ENCODE measurements at places on chromosomes 4 and X.

- DNase-seq, result no peak
Measured at GRCh38 chr4:94378047-94378446, 35.4 kb upstream of the HPGDS start.

GRCh38 chr4:183295711-183296110 is 24.4 kb downstream of the CLDN22 start:
- no peak for DNase-seq

- no peak for DNase-seq
Measured at GRCh38 chrX:43706786-43707370, 50.8 kb downstream of the MAOA start.

- no peak for DNase-seq
Measured at GRCh38 chrX:13381514-13381913, 61.7 kb upstream of the ATXN3L start.

GRCh38 chr4:47238667-47239066 is 207.3 kb downstream of the GABRB1 start:
- DNase-seq, result no peak

DNA sequence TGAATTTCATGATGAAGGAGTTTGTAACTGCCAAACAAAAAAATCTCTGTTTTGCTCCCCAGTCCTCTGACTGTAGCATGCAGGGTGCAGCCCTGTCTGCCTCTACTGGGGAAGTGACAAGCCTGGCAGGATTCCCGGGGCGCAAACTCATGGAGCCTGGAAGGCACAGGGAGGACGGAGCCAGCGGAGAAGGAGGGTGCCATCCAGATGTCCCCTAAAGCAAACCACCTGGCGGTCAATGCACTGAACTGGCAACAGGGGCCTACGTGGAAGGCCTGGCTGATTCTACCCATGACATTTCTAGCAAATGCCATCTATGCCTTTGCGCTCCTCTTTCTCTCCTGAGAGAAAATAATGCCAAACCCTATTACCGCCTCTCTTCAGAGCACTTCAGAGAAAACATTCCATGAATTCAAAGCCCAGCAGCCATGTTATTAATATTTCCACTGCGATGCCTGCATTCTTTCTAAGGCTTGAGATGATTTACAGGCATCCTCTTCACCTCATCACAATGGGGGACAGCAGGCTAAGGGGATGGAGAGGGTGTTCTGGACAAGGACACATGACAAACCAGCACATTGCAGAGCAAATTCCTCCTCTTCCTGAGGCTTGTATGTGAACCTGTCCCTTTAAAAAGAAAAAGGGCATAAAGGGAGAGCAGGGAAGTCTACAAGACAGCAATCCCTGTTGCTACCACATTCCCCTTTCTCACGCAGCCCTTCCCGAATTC is 329.3 kb upstream of the NOCT start:
- no peak for DNase-seq

DNA sequence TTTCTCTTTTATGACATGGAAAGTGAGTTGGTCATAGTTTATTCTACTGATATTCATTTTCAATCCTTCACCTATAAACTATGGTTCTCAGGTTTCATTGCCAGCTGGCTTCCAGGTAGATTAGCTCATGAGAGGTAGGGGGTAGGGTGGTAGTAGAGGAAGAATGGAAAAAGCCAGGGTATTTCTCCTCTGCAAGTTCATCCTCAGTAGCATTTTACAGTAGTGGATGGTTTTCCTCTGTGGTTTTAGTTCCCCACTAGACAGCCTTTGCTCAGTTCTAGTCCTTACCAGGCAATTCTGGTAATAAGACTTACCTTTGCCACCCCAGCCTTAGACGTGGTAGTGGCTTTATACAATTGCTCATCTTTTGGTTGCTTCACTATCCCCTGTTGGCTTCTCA is 8.9 kb upstream of the NAA11 start:
- DNase-seq, result no peak

DNA sequence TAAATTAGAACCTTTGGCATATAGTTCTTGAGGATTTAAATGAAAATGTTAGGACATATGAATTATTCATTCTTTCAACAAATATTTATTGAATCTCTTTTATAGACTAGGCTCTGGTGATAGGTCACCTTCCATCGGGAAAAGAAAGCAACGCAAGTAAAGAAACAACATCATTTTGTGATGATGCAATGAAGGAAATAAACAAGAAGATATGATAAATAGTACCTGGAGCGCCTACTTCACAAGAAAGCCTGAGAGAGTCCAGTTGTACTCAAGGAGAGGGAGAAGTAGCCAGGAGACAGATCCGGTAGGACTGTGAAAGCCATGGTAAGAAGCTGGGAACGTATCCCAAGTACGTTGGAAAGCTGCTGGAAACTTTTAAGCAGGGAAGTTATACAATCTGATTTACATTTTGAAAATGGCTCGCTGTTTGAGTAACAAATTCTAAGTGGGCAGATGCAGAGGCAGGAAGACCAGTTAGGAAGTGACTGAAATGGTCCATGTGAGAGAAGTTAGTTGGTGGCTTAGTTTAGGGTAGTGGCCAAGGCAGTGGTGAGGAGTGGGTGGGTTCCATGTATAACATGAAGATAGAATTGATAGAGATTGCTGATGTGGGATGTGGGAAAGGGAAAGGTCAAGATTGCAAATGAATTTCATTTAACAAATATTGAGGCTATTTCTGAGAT is 17.7 kb upstream of the CPE start:
- no peak for DNase-seq

GRCh38 chrX:100802843-100803242 is 17.3 kb upstream of the CSTF2 start:
- DNase-seq, result no peak

GRCh38 chr4:104129243-104129642 is 365.5 kb downstream of the CXXC4 start:
- DNase-seq, result no peak

DNA sequence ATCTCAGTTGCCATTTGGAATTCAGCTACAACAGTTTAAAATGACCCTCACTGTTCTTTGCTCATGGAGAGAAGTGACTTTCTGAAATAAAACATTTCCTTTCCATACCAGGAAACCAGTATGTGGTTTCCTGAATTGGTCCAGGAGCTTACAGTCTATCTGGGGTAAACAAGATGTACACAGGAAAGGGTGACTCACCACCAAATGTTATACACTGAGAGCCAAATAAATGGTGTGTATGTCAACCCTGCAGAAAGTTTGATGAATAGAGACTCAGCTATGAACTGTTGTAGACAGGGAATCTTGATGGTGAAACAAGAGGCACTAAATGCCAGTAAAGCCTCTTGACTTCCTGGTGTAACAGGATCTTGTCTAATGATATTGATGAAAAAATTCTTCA is 100.4 kb downstream of the HS6ST2 start:
- DNase-seq, result no peak

GRCh38 chr4:72471816-72472215 is 97.2 kb downstream of the ADAMTS3 start:
- no peak for DNase-seq

GRCh38 chr4:82733636-82734035 is 65.0 kb downstream of the SCD5 start:
- DNase-seq, result no peak

DNA sequence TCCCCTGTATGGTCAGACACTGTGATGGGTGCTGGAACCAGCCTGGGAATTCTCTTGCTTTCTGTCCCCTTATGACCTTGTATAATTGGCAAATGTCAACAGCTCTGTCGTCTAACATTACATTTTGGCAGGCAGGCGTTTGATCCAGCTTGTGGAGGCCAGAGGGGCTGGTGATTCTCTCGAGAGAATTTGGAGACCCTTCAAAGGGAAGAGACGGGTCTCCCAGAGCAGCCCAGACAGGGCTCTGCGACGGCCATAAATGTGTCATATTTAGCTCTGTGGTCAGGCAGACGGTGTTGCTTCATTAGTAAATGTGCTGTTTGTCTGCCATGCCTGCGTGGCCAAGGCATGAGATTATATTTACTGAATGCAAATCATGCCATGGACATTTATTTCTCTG is 68.7 kb downstream of the SORCS2 start:
- no peak for DNase-seq

GRCh38 chr4:20403290-20403689 is 151.6 kb downstream of the SLIT2 start:
- DNase-seq, result no peak

GRCh38 chr4:56468097-56468422 is 643 bp downstream of the SRP72 start:
- DNase-seq, result no peak

GRCh38 chr4:76277667-76278066 is 26.1 kb downstream of the FAM47E start:
- no peak for DNase-seq
